ENCODE measurements at places on chromosomes 3 and 15.
A peak's percentile ranks its signal among the peaks of the same experiment; 100 is the strongest.

DNA sequence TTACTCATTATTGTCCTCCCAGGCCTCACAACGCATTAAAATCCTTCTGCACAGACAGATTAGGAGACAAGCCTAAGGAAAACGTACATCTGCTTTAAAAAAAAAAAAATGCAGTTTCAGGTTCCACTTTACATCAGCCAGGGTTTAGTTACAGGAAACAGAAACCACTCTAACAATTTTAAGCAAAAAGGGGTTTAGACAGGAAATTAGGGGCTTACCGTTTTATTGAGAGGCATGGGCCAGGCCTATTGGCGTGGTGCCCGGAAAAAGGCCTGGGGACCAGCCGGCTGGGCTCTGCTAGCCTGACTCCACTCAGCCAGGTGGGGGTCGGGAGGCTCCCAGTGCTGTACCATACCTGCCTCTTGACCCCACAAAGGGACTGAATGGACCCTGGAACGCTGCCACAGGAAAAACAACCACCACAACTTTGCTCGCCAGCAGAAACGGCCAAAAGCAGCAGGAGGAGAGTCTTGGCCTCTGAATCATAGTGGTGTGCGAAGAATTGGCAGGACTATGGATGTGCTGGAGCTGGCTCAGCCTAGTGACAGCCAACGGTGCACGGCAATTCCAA, 124.3 kb downstream of the CHSY1 start:
- peak; percentile 92 for DNase-seq

GRCh38 chr3:69079269-69080159, 651 bp downstream of the UBA3 start:
- DNase-seq = peak; percentile 3

DNA sequence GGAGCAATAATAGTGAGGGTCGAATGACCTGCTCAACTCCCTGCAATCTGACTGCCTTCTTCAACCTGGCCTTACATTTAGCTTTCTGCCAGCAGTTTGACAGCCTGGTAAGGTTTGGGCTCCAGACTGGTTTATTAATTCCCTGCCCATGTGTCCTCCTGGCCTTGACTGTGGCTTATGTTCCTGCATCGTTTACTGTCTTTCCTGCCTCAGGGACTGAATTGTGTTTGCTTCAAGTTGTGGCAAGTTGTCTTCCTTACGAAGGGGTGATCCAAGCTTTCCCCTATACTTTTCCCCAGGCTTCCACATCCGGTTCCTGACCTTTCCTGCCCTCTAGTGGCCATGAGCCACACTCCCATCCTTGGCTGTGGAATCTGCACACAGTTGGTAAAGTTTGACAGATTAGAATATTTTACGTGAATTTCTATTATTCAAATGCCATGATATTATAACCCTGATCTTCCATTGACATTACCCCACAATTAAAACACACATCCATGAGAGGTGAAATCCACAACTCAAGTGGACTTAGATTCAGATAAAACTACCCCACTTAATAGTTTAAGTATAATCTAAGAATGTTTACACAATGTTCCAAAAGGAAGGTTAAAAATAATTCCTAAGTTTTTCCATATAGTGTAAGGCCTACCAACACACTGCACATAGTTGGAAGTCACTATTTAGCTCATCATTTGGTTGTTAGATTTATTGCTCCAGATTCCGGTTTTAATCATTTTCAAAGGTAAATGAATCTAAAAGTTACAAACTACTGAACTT, 95.7 kb downstream of the NEDD4 start:
- peak; percentile 12 for DNase-seq

- DNase-seq = peak; percentile 86
Observed at GRCh38 chr15:74127255-74127953, 3.0 kb upstream of the ISLR2 start.

- DNase-seq = peak; percentile 25
Observed at GRCh38 chr3:124097362-124098131, 105.6 kb upstream of the ROPN1 start.

GRCh38 chr3:109702252-109702651, 364.9 kb upstream of the DPPA4 start:
- no peak for DNase-seq

DNA sequence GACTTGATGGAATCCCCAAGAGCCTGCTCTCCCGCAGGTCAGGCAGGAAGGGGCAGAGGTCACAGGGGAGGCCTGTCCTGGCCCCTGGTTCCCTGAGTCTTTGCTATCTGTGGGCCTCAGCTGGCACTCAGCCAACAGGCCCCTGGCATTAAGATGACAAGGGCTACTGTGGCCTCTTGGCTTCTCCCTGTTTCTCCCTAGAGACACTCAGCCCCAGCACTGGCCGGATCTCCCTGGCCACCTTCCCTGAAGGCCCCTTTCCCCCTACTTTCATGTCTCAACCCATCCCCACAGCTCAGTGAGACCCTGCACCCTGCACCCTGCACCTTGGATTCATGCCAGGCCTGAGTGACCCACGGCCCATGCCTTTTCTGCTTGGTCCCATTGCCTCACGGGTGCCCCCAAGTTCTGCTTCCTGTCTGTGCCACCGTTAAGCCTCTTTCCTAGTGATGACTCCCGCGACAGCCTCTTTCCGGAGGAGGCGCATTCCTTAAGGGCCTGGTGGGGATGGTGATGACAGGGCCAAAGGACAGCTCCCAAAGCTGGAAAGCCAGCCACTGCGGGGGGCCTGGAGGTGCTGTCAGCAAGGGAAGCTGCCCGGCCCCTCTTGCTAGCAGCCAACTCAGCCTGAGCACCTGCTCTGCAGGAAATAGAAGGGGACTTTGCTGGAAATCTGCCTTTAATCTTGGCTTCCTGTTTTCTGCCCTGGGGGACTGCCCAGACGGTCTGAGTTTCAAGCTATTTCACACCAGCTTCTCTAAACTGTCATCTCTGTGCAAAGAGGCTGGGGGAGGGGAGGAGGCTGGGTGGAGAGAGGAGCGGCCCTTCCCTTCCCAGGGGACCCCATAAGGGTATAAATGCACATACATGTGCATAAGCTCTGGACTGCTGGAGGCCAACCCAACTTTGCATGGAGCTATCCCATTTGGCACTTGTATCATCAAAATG, 4.8 kb upstream of the CSK start:
- DNase-seq = no peak

DNA sequence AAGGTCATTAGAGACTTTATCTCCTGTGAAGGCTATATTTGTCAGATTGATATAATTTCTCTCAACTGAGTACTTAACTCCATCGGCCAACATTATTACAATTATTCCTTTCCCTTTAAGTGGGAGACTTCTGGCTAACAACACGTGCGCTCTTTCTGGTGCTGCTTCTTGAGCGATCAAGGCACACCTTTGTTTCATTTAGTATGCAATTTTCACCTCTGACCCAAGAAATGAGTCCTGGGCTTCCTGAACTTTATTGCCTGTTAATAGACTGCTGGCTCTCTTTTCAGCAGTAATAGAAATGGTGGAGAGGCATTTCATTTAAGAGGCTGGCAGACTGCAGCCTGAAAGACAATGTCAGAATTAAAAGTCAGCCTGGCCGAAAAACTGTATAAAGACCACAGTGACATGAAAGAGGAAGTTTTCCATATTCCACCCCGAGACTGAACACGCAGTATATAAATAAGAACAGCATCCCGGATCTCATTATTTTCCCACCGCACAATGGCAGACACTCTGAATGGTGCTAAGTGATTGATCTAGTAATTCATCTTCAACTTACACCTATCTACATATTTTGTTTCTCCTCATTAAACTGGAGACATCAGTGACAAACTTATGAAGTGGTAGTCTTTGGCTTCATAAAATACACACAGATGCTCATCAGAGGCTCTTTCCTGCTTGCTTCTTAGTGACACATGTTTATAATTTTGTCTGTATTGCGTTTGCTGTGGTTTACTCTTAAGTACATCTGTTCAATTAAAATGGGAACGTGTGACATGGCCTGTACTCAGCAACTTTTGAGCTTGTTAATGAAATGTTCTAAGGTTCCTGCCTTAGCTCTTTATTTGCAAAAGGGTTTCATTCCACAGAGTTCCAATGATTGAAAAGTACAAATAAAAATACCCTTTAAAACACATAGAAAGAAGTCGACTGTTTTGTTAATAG, 299.9 kb downstream of the MECOM start:
- no peak for DNase-seq

- no peak for DNase-seq
Observed at GRCh38 chr15:87047203-87047965, 967.7 kb downstream of the AGBL1 start.

- peak; percentile 24 for DNase-seq
Observed at GRCh38 chr3:152474585-152474984, 205.9 kb downstream of the MBNL1 start.

DNA sequence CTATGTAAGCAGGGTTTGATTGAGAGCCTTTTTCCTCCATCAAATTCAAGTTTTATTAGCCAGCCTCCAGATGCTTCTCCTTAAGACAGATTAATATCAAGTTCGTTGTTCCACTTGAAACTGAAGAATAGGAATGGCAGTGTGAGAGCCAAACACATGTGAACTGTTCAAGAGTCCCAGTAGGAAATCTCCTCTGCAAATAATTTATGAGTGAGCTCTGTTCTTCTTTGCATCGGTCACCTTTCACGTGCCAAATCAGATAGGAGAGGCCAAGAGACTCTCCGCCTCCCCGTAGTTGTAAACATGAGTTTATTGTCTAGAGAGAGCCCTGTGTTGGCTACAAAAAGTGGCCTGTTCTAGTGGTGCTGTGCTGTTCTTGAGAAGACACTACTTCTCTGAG, 372.1 kb upstream of the NR2F2 start:
- DNase-seq = no peak

GRCh38 chr3:157122116-157122515, 37.8 kb downstream of the CCNL1 start:
- no peak for DNase-seq

DNA sequence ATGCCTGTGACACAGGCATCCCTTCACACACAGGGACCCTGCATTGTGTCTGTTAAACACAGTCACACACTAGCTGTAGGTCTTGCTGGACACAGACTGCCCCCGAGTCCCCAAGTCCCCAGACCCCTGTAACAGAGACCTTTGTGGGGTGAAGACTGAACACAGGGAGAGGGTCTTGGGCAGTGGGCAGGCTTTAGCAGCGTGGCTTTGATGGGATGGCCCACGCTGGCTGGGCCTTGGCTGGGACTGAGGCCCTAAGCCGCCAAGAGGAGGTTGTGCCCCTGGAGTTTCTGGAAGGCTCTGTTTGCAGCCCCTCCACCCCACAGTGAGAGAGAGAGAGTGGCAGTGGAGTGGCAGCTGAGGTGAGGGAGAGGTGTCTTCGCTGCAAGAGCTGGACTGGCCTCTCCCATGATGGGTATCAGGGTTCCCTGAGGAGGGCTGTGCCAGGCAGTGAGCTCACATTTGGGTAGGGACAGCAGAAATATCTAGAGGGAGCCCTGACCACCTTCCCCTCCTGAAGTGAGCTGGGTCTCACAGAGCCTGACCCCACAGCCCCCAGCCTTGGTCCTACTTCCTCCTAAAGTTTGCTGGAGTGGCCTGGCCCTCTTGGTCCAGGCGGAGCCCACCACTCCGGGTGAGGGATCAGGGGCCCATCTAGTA, 635 bp upstream of the VILL start:
- no peak for DNase-seq

DNA sequence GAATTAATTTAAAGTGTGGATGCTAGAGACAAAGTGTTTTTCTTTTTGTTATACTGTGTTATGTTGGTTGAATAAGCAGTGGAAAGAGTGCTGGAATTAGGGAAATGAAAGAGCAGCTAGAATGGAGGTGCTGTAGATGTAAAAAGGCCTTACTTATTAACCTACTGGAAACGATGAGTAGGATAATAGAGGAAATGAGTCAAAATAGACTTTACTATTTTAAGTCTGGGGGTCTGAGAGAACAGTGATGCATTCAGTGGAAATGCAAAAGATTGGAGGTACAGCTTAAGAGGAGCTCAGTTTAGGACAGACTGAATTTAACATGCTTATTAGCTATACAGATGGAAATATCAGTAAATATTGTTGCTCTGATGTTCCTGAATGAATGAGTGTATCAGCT, 674.0 kb downstream of the OTOL1 start:
- DNase-seq = no peak

GRCh38 chr15:90213122-90213817, 12.1 kb downstream of the SEMA4B start:
- no peak for DNase-seq

DNA sequence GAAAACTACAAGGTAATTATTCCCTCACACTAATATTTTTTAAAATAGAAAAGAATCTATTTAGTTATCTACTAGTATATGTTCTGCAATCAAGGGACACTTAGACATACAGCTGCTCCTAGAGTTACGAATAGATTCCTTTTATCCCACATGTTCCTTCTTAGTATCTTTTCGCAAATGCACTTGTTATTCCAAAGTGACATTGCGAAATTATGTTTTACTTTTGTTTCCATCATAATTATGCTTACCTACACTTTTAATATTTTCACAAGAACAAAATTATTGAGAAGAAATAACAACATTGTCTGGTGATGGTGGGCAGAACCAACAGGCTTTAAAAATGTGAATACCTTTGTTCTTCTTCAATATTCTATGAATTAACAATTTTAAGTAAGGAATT, 107.1 kb upstream of the MELTF start:
- no peak for DNase-seq

DNA sequence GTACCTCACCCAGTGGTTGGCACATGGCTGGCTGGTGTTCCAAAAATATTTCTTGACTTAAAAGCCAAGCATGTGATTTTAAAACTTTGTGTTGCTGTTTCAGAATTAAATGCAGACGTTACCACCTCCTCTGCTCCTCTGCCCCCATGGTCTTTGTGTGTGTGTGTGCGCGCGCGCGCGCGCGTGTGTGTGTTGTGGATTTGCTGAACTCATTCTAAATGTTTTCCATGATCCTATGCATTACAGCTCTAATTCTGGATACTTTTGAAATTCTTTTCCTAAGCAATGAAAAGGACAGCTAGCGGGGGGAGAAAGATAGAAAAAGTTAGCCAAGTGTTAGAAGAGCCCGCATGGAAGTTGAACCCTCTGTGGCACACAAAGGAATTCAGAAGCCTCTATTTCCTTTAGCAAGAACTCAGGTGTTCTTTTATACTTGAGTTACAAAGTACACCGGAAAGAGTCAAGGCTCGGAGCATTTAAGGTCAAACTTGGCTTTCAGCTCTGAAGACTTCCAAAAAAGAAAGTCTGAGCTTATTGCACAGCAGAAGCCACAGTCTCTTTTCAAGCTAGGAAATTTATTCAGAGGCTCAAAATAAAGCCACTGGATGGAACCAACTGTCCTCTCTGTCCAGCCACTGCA, 350.5 kb upstream of the TBL1XR1 start:
- DNase-seq = no peak

- DNase-seq = no peak
Observed at GRCh38 chr3:112757197-112757596, 89.5 kb downstream of the CD200R1L start.

DNA sequence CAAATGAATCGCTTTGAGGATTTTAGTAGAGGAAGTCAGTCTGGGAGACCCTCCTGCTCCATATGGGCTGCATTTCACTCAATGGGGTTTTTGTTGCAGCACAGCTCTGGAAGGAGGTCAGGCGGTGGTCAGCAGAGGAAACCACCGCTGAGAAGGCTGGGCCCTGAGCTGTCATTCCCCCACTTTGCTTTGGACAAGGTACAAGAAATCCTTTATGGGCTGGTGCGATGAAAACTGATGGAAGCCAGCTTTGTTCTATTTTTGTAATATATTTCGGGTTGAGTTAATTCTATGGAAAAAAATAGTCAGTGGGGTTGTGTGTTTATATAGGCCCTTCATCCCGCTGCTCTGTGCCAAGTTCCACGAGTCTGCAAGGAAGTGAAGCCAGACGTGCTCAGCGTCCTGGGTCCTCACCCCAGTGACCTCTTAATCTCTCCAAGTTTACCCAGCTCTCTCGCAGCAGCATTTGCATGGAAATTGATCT, 157.1 kb upstream of the TMC3 start:
- DNase-seq = no peak

GRCh38 chr3:13497386-13497785, 17.3 kb downstream of the HDAC11 start:
- DNase-seq = no peak
